ENCODE measurements at places on chromosomes 13 and 19.

GRCh38 chr13:108087810-108088209 lies 127.5 kb downstream of the LIG4 start:
- DNase-seq: no peak

GRCh38 chr19:47644743-47645482 lies 36.0 kb downstream of the BICRA start:
- DNase-seq: no peak

DNA sequence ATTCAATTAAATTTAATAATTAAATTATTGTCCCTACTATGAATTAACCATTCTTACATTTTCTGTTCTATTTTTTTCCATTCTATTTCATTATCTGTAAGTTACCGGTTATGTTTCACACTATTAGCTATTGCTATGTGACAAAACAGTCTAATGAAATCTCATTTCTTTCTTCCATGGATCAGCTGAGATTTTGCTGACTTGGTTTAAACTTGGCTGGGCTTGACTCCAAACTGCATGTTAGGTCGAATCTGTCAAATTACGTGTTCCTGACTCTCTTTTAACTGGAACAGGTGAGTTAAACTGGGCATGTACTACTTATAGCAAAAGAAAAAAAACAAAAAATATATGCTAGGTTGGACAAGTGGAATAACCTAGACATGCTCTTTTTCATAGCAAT lies 1464.4 kb downstream of the OLFM4 start:
- no peak for DNase-seq

DNA sequence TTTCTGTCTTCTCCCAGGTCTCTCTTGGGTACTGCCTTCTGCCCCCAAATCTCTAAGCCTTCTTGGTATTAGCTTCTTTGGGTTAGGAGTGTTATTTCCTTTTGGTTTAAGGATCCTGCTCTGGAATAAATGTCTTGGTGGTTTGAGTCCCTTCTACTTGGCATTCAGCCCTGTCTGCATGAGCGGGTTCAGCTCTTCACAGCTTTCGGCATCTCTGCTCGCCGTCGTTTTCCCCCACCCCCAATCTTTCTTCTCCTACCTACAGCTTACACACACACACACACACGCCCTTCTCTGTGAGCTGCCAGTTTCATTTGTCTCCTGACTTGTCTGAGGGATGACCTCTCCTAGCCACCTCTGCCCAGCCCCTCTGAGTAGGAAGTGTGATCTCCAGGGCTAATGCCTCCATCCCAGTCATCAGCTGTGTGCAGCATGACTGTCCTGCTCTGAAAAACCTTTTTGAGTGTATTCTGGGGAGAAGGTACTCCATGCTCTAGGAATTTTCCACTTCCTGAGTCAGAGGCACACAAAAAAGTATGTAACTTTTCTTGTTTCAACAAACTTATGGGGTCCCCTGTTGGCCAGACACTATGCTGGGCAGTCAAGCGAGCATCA lies 4.7 kb downstream of the CNOT3 start:
- DNase-seq: no peak

- DNase-seq: no peak
Measured at GRCh38 chr13:76829572-76830327, 56.5 kb downstream of the KCTD12 start.

DNA sequence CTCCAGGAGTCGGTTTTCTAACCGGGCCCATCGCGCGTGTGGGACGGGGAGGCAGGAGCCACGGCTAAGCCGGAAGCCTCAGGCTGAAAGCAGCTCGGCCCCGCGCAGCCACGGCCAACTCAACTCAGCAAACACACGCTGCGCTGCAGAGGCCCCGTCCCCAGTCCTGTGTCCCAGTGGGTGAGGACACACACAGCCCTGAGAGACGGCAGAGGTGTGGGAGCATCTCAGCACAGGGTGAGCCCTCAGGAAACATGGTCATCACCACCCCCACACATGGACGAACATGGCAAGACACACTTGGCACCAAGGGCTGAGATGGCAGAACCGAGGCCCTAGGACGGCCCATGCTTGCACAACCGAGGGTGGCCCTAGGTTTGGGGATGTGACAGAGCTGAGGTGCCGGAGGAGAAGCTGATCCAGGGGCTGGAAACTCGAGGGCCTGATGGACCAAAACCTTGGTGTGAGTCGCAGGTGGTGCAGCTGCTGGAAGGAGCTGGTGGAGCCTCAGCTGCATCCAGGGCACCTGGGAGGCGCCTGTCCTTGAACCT lies 29.0 kb upstream of the C13orf46 start:
- DNase-seq: no peak

DNA sequence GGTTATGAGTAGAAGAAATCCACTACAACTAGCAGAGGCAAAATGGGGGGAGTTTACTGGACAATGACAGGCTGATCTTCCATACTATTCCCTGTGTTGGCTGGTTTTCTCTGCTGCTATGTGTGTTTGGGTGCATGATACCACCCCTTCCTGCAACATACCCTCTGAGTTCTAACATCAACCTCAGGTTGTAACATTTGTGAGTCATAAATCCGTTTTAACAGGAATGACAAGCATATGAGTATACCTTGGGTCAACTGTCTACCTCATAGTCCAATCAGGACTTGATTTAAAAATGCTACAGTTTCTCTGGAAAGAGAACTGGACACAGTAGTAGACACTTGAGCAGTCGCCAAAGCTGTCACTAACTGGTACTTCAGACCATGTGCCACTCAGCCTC lies 422.9 kb downstream of the KCTD12 start:
- DNase-seq: no peak

DNA sequence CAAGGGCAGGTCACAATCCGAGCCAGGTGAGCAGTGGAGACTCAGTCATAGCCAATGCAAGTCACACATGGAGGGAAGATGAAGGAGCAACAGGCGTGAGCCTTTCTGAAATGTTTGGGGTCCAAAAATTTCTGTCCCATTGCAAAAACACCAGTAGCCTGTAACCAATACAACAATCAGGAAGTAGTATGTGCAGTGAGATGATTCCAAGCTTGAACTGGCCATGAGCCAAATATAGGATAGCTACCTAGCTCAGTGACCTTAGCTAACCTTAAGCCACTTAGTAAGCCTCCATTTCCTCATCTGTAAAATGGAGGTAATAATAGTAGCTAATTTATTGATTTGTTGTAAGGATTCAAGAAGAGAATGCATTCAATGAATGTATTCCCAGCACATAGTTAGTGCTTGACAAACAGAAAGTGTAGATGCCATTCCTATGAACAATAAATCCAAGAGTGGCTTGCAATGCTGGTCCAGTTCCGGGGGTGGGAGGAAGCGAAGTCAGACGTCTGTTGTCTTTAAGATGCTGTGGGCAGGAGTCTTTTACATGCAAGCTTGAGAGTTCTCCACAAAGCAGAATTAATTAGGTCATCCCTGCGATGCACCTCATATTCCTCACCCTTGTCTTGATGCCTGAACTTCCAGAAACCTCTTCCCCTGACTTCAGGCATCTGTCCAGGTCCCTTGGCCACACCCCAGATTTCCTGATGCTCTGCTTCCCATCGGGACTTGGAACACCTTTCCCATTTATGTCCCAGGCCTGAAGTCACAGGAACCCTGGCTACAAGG lies 195.7 kb upstream of the UBL3 start:
- DNase-seq: no peak

GRCh38 chr19:53881482-53882390 lies at the start of gene PRKCG:
Gene PRKCG, plus strand, starts transcription at chr19:53882197. Its CDS starts 298 bp downstream, at chr19:53882495.
- DNase-seq: peak; percentile 68

GRCh38 chr19:2051773-2052704 lies 995 bp upstream of the MKNK2 start:
- DNase-seq: no peak

- no peak for DNase-seq
Measured at GRCh38 chr13:114088234-114088633, 44.2 kb downstream of the RASA3 start.

GRCh38 chr19:40246292-40247073 lies 20.0 kb upstream of the CCNP start:
- no peak for DNase-seq

GRCh38 chr13:94431574-94431973 lies 47.9 kb downstream of the DCT start:
- DNase-seq: no peak

GRCh38 chr19:15072930-15073647 lies 8.9 kb upstream of the OR1I1 start:
- DNase-seq: no peak

DNA sequence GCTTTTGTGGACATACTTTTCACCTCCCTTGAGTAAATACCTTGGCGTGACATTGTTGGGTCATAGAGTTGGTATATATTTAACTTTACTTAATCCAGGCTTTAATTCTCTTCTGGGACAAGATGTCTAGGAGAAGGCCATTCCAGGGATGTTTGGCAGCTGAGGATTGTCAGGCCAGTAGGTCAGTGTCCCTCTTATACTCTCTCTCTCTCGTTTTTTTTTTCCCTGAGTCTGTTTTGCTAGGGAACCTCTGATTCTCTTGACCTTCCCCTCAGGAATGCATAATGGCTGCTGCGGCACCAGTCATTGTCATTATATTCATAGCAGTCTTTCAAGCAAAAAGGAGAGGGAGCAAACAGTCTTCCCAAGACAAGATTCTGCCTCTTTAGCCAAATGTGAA lies 48.8 kb downstream of the BICRA start:
- DNase-seq: no peak

GRCh38 chr19:13149628-13150186 lies 468 bp downstream of the STX10 start:
- DNase-seq: peak; percentile 48

- DNase-seq: no peak
Measured at GRCh38 chr13:52070929-52071523, 46.5 kb downstream of the UTP14C start.

GRCh38 chr13:46552303-46552682 lies 677 bp upstream of the LRCH1 start:
- no peak for DNase-seq

DNA sequence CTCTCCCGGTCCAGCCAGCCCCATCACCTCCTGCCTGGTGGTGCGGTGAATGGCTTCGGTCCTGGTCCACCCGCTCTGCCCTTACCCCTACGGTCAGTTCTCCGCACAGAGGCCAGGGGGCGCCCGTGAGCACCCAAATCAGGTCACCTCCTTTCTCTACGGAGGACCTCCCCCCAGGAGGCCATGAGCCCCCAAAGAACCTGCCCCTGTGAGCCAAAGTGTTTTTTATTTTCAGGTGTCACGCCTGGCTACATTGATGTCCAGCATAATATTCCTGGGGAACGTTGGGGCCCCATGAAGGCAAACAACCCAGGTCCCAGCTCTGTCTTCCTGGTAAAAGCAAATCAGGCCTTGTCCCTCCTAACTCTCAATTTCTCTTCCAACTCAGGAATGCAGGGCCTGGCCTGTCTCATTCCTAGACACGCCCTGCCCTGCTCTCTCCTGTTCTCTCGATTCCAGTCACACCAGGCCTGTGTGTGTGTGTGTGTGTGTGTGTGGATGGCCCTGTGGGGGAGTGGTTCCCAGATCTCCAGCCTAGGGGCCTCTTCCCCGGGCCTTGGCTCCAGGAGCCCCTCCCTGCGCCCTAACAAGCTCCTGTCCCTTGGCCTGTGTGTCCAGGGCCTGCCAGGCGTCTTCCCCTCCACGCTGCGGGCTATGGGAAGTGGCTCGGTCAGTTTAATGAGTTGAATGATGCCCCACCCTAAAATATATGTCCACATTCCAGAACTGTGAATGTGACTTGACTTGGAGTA lies 9.7 kb upstream of the GIPC1 start:
- DNase-seq: peak; percentile 56

GRCh38 chr19:15260939-15261338 lies 28.7 kb upstream of the EPHX3 start:
- no peak for DNase-seq

- DNase-seq: no peak
Measured at GRCh38 chr13:57345526-57345925, 178.5 kb downstream of the PRR20E start.

GRCh38 chr19:40650749-40651305 lies 39.6 kb downstream of the NUMBL start:
- DNase-seq: no peak

DNA sequence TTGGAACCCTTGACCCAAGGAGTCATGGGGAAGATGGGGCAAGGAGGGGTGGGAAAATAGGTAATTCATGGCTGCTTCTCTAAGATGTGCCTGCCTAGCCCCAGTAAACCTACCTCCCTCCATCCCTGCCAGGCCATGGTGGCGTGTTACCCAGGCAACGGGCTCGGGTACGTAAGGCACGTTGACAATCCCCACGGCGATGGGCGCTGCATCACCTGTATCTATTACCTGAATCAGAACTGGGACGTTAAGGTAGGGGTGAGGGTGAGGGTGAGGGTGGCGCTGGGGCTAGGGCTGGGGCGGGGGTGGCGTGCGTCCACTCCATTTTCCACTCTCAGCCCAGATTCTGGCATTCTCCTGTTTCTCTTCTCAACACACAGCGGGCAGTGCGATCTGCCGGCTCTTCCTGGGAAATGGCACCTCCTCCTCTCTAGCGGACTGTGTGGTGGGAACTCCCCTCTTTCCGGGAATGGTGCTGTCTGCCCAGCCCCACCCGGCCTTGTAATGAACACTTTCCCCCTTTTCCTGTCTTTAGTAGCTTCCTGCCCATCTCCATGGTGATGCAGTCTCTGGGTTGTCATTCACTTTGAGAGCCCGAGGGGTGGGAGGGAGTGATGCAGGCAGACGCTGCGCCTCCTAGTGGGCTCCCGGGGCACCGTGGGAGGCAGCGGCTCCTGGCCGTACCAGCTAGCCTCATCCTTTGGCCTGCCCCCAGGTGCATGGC lies 7.6 kb downstream of the EGLN2 start:
- peak; percentile 64 for DNase-seq

DNA sequence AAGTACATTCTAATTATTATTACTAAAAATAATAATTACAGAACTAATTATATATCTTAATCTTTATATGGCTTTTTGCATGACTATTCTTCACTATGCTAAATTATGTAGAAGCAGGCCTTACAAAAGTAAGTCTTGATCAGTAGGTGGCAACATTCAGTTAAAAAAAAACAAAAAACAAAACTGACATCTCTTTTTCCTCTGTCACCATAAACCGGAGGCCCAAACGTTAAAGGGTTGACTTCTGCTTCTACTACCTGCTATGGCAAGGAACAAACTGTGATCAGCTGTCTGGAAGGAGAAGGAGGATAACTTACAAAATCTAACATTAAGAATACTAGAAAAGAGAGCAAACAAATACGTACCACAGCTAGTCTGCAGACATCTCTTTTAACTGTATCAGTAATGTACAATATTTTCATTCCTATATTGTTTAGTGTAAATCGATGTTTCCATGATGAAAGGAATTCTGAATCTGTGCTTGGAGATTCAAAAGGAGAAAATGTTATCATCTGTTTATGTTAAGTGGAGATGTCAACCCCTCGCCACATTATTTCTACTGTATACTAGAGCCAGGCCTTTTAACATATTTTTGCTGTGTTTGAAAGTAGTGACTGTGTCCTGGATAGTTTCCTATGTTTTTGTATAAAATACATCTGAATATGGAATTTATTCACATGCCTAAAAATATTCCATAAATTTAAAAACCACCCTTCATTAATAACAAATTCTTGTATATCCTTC lies 1525.4 kb downstream of the SLITRK1 start:
- no peak for DNase-seq

GRCh38 chr13:36366031-36366430 lies 19.8 kb upstream of the SPART start:
- DNase-seq: no peak

GRCh38 chr13:87259479-87260083 lies 411.6 kb upstream of the SLITRK5 start:
- DNase-seq: no peak

All from progenitor cell of endocrine pancreas (in vitro differentiated cells).